HT-29 (cell line): ENCODE measurements at places on chromosomes 2 and 18.

GRCh38 chr2:65716698-65717097 is 284.3 kb upstream of the SPRED2 start:
- no peak for DNase-seq

DNA sequence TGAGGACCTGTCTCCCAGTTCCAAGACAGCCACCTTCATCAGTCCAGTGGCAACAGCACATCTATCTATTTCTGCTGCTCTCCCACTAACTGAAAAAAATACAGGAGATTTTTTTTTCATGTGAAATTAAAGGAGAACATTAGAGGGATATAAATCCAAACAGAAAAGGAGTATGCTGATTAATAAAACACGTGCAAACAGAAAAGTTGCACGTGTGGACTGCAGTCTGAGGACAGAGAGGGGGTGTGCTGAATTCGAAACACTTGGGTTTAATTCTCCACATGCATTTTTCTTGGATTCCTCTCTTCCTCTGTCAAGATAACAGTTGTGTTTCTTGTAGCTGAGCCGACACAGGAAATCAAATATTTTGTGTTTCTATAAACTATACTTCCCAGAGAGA is 113.4 kb downstream of the CYRIA start:
- DNase-seq: no peak

- peak; percentile 45 for DNase-seq
These were observed 373 bp downstream of the EIPR1 start for GRCh38 chr2:3377279-3377611.

DNA sequence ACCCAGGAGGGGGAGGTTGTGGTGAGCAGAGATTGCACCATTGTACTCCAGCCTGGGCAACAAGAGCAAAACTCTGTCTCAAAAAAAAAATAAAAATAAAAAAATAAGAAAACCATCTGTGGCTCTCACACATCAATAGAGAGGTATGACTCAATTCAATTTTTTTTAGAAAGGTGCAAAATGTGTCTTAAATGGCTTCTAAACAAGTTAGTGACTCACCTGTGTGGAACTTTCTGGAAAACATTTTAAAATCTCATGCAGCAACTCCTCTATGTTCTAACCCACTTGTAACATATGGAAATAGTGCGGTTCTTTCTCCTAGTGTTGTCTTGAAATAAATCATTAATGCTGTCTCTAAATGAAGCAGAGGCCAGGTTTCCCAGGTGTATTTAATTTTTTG is 10.7 kb upstream of the SULT1C4 start:
- DNase-seq: no peak

DNA sequence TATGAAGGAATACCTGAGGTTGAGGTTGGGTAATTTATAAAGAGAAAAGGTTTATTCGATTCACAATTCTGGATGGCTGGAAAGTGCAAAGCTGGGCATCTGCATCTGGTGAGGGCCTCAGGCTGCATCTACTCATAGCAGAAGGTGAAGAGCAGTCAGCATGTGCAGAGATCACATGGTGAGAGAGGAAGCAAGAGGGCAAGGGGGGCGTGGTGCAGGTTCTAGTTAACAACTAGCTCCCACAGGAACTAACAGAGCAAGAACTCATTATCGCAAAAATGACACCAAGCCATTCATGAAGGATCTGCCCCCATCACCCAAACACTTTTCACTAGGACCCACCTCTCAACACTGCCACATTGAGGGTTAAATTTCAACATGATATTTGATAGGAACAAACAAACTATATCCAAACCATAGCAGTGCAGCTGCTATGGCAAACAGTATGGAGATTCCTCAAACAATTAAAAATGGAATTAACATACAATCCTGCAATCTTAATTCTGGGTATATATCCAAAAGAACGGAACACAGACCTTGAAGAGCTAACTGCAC is 72.8 kb upstream of the LDLRAD4 start:
- no peak for DNase-seq

DNA sequence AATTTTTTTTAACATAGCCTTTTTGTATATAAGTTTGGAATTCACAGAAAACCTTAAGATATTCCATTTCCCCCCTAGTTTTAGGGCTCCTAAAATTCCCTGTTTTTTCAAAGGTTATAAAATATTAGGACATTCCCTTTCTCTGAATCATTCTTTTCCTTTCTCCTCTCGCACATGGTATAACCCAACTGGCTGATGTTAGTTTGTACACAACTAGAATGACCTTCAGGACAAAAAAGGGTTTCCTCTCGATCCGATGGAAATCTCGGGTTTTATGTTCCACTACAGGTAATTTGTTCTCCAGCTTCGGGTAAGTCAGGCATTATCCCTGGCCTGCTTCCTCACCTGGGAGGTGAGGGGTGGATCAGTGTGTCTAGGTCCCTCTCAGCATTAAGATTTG is 215.1 kb downstream of the LDLRAD4 start:
- DNase-seq: no peak

DNA sequence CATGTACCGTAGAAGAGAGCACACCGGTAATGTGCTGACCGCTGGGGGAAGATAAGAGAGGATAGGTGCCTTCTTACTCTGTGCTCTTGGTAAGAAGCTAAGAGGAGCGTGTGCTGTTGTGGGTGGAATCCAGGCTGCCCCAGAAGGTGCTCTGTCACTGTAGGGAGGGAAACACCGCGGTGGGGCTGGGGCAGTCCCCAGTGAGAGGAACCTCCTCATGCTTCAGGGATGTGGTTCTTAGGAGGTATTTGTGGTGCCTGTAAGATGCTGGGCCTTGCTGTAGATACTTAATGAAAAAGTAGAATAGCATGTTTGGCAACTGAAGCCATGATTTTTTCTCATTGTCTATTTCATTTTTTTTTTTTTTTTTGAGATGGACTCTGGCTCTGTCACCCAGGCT is 1.1 kb downstream of the COLEC11 start:
- no peak for DNase-seq

GRCh38 chr2:46422717-46423394 is 56.5 kb upstream of the TMEM247 start:
- DNase-seq: no peak

GRCh38 chr2:45913539-45913938 is 262.1 kb downstream of the PRKCE start:
- DNase-seq: no peak

DNA sequence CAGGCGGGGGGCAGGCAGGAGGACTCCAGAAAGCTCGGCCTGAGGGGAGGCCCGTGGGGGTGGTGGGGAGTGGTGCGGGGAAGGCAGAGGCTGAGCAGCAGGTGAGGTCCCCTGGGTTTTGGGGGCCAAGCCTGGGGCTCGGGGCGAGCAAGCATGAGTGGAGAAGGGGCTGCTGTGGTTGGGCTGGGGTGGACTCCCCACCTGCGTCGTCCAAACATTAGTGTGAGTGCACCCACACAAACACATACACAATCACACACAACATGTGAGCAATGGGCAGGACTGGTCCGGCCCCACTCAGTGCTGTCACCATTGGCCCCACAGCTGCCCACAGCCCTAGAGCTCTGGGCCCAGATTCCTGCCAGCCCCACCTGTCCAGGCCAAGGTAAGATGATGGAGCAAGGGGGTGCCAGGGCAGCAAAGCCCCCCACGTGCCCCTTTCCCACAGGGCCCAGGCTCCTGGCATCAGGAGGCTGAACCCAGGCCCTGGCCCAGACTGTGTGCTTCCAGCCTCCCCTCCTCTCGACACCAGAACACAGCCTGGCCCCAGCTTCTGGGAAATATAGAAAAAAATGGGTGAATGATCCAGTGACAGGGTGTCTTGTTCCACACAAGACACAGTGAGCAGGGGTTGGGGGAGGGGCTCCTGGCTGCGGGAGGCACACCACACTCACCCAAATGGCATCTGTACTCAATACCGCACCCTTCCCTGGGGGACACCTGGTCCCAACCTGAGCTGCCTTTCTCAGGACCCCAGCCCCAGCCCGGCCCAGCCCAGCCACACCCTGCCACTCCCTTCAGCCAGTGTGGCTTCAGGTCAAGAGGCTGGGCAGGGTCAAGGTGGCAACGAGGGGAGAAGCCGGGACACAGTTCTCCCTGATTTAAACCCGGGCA is 463 bp upstream of the ALPP start:
- no peak for DNase-seq

- DNase-seq: peak; percentile 57
These were observed 14.4 kb upstream of the STAT4 start for GRCh38 chr2:191165176-191165643.

GRCh38 chr2:8022908-8023640 is 658.8 kb upstream of the ID2 start:
- no peak for DNase-seq

DNA sequence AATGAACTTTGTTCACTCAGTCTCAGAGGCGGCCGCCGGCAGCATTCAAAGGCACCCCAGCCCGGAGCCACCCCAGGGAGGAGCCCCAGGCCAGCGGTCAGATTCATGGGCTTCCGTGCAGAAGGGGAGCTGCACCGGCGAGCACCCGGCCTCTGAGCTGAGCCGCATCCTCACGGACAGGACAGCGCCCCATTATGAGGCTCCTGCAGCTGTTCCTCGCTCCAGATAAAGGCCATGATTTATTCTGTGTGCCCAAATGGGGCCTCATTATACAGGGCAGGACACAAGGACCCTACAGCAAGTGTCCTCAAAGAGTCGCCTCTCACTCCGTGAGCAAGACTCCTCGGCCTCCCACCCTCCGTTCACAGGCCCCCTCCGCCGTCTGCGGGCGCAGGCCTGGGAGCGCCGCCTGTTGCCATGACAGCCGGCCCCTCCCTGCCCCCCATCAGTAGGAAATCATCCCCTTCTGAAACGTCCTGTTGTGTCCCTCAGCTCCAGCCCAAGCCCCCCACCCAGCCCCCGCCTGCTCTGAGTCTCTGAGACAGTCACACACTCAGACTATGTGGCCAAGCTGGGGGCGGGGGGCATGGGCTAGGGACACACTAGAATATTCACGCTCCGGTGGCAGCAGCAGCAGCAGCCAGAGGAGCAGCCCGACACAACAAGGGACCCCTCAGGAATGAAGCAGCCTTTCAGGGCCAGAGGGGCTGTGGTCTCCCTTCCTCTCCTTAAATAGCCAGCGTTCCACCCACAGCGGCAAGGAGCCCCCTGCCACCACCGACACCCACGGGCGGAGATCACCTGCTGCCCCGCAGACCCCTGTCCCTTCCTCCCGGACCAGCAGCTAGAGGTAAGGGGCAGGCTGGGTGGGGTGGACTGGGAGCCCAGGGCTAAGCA is at the start of gene GPR17:
Gene GPR17 (plus strand): TSS at position 759 of the 897 bp plus-strand sequence. CDS start 4,583 bp downstream, outside the sequence.
- DNase-seq: peak; percentile 62

GRCh38 chr2:192373221-192373620 is 178.5 kb upstream of the TMEFF2 start:
- no peak for DNase-seq

GRCh38 chr2:113075600-113075999 is 7.8 kb downstream of the IL1F10 start:
- DNase-seq: no peak

- no peak for DNase-seq
These were observed 115.7 kb downstream of the CMPK2 start for GRCh38 chr2:6749962-6750361.

DNA sequence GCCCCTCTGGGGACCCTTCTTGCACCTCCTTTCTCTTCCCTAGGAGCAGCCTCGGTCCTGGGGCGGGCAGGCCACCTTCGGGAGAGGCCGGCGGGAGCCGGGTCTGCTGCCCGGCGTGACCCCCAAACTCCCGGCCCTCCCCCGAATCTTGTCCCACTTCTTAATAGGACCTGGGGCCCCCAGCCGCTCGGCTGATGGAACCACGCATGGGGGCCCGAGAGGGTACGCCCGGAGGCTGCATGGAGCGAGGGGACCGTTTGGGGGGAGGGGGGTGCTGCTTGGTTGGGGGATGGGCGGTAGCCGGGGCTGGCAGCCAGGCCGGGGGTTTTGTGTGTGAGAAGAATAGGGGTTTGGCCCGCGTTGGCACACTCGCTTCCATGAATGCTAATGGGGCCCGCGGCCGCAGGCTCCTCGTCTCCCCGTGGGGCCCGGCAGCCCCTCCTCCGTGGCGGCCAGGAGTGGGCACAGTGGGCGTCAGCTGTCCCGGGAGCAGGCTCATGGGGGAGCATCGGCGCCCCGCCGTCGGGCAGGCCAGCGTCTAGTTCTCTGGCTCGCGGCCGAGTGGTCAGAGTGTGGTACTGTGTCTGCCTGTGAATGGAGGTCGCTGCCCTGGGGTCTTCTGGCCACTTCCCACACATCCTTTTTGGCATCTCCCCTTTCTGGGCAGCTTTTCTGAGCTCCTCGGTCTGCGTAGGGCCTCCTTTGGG is 1.0 kb downstream of the GAREM2 start:
- no peak for DNase-seq

DNA sequence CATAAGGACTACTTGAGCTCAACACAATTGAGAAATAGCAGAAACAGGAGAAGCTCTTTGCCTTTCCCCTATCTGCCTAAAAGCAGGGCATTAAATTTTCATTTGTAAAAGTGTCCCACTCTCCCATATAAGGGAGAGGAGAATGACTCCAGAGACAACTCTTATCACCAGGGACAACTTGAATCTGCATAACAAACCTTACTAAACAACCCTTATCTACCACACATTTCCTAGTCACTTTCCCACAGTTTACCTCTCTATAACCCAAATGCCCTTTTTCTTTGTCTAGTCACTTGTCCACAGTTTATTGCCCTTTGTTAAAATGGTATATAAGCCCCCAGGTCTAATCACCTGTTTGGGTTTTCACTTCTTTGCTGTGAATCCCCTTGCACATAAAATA is 37.5 kb upstream of the PPM1B start:
- DNase-seq: no peak

DNA sequence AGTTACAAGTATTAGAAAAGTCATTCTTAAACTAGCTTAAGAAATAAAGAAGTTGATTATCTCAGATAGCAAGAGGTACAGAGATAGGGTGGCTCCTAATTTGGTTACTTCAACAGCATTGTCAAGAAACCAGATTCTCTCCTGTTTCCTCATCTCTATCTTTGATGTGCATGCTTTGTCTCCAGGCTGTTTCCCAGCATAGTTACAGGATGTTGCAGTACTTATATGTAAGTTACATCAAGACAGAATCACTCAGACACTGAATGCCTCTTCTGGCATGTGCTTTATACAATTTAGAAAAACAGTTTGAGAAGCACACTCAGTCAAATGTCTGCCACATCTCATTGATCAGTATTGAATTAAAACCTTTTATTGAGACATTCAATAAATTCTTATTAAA is 189.5 kb upstream of the UBE2E3 start:
- DNase-seq: no peak

- DNase-seq: no peak
These were observed 46.0 kb downstream of the PARD3B start for GRCh38 chr2:204591225-204591624.
